ENCODE measurements at places on chromosomes 6 and 20. TPM values are rescaled to one million over a fixed set of nuclear protein-coding genes. Genes with fewer than 3 reads are reported as not detected.

HS3ST5 gene
- total RNA-seq, result not detected

ZC2HC1B gene
- total RNA-seq, result not detected

DLK2 gene
- total RNA-seq, result 0.31 TPM

HMGCLL1 gene
- not detected for total RNA-seq

POLR1H gene
- total RNA-seq, result 11.4 TPM

LINC00237 gene
- total RNA-seq, result not detected

PTPRT gene
- under 0.01 TPM for total RNA-seq

WFDC2 gene
- not detected for total RNA-seq

LIN28B gene
- not detected for total RNA-seq

BACH2 gene
- total RNA-seq, result 37.6 TPM

THBD gene
- 82.1 TPM for total RNA-seq

METTL24 gene
- total RNA-seq, result 0.10 TPM

GCNT2 gene
- 6.8 TPM for total RNA-seq

All from mononuclear cell (primary cell).